GM20000 (cell line): ENCODE measurements at places on chromosomes 2 and 18.

DNA sequence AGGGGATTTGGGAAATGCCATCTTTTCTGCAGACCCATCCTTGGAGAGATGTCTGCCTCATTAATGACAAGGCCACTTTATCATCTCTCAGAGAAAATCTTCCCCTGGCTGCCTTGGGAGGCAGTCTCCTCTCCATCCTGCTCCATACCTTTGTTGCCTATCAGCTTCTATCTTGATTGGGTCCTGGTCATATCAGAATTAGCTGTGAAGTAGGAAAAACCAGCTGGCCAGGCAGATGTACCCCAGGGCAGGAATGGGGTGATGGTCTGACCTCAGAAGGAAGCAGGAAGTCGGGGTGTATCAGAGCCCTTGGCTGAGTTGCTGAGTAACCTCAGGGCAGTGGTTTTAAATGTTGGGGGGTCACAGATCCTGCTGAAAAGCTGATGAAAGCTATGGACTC is 41.3 kb downstream of the ALK start:
- DNase-seq, result no peak

- DNase-seq, result no peak
Measured at GRCh38 chr18:29651122-29651680, 1391.3 kb downstream of the DSC3 start.

GRCh38 chr2:16738361-16739225 is 73.0 kb upstream of the CYRIA start:
- DNase-seq, result no peak

- DNase-seq, result peak; percentile 10
Measured at GRCh38 chr2:57549642-57550102, 496.9 kb upstream of the VRK2 start.

GRCh38 chr18:70413455-70413854 is 124.6 kb downstream of the SOCS6 start:
- no peak for DNase-seq

- no peak for DNase-seq
Measured at GRCh38 chr2:205540036-205540435, 142.3 kb upstream of the NRP2 start.

DNA sequence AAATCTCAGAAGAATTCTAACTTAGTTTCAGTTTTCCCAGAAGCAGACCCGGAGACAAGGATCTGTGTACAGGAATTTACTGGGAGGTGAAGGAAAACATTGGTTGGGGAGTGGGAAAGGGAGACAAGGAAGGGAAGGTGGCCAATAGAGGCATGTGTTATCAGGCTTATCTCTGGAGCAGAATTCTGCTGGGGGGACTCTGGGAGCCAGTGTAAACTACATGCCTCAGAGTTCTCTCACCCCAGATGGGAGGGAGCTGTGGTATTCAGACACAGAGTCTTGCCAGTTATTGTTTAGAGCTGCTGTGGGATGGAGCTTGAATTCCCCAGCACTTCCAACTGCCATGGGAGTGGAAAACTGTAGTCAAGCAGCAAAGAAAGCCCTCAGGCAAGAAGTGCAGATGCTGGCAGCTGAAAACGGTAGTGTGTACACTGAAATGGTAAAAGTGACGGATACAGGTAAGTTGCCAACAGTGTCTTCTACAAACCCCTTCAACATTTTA is 19.0 kb downstream of the DNPEP start:
- DNase-seq, result no peak

GRCh38 chr2:231991664-231992063 is 30.2 kb downstream of the DIS3L2 start:
- DNase-seq, result no peak

- DNase-seq, result no peak
Measured at GRCh38 chr18:73980289-73980979, 167.2 kb downstream of the FBXO15 start.

DNA sequence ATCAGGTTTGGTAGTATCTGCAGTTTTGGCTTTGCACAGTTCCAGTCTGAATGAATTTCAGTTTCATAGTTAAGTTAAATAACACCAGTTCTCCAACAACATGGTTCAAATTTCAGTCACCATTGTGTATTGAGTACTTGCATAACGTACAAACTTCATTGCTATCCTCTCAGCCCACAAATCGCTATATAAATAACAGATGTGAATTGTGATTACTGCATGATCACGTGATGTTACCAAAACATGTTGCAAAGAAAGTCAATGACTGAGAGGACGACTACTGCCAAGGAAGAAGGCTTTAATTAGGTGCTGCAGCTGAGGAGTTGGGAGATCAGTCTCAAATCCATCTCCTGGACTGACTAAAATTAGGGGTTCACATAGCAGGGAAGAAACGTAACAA is 48.2 kb downstream of the COL4A4 start:
- no peak for DNase-seq

GRCh38 chr2:236833501-236834073 is 252.1 kb upstream of the COPS8 start:
- no peak for DNase-seq

DNA sequence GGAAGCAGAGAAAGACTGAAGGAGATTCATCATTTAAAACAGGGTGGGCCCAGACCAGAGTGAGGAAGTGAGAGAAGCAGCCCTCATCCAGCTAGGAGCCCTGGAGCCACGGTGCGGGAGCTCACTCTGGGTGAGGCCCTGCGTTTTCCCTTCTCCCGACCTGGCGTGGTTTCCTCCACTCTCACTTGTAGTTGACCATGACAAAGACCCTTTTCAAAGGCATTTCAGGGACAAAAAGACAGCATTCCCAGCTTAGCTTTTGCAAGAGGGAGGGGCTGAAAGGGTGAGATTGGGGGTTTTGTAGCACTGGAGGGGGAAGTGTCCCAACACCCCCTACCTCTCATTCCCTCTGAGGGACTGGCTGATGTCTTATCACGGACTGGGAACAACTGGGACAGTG is 56.6 kb downstream of the TRPM8 start:
- DNase-seq, result no peak

DNA sequence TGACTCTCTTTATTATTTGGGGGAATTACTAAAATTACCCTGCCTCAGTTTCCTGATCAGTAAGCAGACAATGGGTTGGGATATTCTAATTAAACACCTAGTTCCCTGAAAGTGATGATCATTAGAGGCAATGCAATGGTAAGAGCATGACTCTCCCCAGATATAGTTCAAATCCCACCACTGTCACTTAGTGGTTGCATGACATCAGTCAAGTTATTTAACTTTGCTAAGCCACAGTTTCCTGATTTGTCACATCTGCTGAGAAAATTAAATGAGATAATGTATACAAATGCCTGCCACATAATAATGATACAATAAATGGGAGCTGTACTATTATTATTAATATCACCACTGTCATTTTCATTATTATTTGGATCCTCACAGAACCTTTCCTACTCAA is 29.9 kb downstream of the ZEB2 start:
- no peak for DNase-seq

- DNase-seq, result no peak
Measured at GRCh38 chr18:76259711-76260110, 235.3 kb downstream of the ZNF516 start.

DNA sequence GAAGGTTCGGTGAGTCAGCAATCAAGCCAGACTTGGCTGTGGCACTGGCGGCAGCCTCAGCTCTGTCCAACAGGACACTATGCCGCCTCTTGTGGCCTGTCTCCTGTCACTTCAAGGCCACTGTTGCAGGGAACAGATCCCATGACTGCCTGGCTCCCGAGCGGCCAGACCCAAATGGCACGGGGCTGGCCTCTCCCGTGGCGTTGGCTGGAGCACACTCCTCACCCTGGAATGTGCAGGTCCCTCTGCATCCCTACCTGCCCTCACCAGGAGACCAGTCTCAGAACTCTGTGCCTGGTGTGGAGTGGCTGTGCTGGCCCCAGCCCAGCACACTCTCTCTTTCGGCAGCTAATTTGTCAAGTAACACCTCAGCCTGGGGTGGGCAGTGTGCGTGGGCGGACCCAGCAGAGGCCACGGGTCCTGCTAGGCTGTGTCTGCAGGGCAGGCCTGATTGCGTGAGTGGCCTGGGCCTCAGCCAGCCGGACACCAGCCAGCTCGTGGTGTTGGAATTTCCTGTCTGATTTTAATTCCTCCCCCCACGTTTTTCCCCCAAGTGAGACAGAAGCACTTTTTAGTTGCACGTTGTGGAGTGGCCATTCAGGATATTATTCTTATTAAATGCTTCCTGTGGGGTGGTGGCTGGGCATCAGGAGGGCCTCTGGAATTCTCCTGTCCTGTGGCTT is 179.3 kb downstream of the GLI2 start:
- no peak for DNase-seq

DNA sequence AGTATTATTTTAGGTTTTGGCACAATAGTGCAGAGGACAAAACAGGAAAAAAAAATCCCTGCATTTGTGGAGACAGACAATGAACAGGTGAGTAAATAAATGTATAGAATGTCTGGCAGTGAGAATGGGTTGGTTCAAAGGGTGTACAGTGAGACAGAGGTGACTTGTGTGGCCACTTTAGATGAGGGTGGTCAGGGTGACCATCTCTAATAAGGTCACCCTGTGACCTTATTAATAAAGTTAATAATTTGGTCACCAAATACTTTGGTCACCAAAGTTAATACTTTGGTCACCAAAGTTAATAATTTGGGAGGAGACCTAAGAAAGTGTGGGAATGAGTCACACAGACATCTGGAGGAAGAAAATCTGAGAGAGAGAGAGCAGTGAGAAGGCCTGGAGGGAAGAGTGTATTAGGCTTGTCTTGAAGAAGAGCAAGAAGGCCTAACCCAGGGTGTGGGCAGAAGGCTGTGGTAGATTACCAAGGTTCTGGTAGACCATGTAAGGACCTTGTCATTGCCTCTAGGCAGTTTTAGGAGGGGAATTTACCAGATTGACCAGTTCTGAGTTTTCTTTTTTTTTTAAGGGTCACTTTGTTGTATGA is 1368.4 kb upstream of the CELF4 start:
- DNase-seq, result no peak

DNA sequence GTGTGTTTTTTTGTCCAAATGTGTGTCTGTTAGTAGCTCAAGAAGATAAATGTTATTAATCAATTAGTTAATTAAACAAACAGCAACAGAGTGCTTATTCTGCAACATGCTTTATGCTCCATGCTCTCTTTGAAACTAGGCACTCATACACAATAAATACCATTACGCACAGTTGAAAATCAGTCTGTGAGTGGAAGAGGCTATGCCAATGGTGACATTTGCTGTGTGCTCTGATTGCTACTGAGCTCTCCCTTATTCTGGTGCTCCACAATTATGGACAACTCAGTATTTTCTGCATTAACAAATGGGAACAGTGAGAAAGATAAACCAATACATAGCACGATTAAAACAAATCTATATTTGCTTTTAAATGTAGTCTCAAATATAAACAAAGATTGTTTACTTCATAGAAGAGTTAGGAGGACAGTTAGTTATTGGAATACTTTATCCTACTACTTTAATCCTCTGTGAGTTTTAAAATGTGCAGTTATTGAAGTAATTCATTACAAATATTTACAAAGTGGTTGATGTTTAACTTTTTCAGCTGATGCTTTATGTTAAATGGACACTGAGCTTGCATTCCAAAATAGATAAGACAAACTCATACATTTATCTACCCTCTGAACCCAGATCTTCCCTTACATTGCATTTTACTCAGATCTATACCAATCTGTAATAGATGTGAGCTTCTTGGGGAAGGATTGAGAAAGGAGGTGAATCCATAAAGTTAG is 55.3 kb downstream of the NXPH2 start:
- DNase-seq, result no peak
